ENCODE measurements at places on chromosomes 16 and 17. TPM values are rescaled to one million over a fixed set of nuclear protein-coding genes. Genes with fewer than 3 reads are reported as not detected.

DNA sequence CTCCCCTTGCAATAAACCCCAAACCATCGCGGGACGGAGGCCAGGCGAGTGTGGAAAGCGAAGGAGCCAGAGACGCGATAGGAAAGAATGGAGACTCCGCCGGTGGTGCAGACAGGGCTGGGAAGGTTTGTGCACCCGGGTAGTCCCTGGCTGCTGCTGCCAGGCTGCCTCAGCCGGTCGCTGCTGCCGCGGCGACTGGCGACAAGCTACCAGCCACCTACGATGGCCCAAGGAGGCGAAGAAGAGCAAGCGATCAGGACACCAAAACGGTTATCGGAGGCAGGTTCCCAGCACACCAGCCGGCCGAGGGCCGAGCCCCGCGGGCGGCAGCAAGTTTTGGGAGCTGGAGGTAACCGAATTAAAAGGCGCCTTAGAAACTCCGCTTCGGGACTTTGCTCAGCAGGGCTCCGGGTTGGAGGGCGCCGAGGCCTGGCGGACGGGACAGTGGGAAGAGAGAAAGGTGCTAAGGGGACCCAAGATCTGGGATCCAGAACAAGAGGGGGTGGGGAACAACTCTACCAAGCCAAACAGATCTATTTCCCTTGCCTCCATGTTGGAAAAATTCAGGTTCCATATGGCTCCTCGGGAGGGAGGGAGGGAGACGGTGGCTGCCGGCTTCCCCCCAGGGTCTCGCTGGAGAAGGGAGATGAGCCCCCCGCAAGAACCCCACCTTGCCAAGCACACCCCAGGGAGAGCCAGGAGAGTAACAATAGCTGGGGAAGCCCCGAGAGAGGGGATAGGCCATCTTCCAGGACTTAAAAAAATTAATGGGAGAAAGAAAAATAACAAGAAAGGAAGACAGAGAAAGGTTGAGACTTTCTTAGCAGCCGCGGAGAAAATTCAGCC, 9.7 kb upstream of the HOXB2 start:
- DNase-seq: no peak

DNA sequence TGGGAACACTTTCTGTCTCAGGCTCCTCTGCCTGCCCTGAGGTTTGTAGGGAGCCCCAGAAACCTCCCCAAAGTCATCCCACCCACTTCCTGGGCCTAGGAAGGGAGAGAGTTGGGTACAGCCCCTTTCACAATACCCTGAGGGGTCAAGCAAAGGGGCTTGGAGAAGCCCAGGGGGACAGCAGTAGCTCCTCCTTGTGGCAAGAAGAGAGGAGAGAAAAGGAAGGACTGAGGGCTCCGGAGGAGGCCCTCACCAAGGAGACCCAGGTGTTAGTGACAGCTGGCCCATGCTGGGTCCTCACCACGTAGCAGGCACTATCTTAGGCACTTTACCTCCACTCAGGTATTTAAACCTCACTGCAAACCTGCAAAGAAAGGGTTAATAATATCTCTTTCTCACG, 112.8 kb downstream of the IRX5 start:
- no peak for DNase-seq

DNA sequence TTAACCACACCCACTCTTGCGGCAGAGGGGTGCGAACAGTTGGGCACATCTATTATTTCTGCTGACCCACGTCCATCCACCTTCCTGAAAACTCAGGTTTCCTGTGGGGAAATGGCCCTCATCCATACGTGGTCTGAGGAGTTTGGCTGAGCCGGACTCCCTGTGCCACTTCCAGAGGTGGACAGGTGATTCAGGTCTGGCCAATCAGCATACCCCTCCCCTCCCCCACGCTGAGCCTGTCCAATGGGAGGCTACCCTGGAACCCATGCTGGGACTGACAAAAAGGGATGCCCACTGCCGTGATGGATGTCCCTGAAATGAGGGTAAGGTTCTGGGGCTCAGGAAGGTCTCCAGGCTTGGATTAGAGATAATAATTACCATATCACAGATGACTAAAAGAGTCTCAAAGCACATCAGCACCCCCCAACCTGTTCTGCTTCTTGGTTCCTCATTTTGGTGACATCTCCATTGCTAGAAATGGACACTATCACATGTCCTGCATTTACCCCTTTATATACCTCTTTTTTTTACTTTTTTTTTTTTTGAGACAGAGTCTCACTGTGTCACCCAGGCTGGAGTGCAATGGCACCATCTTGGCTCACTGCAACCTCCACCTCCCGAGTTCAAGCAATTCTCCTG, 5.3 kb upstream of the MAPK7 start:
- DNase-seq: no peak

DNA sequence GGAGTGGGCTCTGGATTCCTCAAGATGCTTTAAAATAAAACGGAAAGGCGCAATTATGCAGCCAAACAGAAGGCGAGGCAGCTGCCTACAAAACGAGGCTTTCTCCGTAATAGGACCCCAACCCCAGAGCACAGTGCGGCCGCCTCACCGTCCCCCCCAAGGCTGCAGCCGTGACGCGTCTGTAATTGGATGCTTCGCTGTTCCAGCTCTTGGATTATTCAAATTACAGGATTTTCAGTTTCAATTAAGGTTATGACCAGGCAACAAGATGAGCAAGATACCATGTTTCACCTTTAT, 37.3 kb upstream of the ABR start:
- no peak for DNase-seq

- peak; percentile 89 for DNase-seq
Measured at GRCh38 chr16:1772908-1773702, at the start of gene MRPS34. TSS of gene MRPS34 (minus strand) at chr16:1773134. CDS start at chr16:1773119, 15 bp downstream.

DNA sequence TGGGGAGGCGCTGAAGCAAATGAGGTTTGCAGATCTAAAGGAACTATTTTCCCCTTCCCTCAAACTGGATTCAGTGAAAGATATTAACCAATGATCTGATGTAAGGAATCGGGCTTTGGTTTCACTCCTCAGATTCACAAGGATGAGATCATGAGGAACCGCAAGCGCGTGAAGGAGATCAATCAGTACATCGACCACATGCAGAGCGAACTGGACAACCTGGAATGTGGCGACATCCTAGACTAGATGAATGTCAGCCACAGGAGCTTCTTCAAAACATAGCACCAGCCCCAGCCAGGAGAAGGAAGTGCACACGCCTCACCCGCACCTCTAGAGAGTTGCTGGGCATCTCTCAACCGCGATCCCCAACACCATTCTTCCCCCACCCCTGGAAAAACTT, 22.5 kb downstream of the ATPAF2 start:
- DNase-seq: no peak

GRCh38 chr17:43316522-43317142, 82.2 kb upstream of the ARL4D start:
- DNase-seq: no peak

DNA sequence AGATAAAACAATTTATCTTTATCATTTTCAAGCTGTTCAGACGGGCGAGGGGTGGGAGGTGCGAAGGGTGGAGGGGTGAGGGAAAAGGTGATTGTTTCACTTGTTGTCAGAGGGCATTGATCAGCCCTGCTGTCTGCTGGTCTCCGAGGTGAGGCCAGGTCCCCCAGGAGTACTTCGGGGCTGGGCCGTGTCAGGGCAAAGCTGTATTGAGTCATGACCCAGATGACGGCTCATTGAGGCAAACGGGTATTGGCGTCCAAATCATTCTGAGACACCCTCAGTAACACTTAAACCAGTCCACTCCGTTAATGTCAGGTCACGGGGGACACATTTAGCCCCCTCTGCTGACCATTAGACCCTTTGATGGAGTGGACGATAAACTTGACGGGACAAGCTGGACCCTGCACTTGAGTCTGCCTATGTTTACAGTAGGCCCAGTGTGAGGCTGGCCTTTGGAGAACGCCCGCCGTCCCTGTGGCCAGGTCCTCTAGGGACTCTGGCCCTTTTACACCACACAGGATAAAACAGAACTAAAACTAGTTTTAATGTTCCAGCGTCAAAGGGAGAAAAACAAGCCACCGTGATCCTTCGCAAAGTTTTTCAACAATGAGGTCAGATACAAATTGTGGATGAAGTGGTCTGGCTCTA, 502.2 kb upstream of the ZFHX3 start:
- no peak for DNase-seq

Gene SHBG
- not detected for total RNA-seq

Gene ZFHX3
- 9.1 TPM for total RNA-seq

All from dermis blood vessel endothelial cell (primary cell).